NK-92 treated with Interleukin-12 subunit alpha and Interleukin-12 subunit beta, amount 100 ng/mL, for 24 hours (cell line): ENCODE measurements at places on chromosomes 12 and 14.

DNA sequence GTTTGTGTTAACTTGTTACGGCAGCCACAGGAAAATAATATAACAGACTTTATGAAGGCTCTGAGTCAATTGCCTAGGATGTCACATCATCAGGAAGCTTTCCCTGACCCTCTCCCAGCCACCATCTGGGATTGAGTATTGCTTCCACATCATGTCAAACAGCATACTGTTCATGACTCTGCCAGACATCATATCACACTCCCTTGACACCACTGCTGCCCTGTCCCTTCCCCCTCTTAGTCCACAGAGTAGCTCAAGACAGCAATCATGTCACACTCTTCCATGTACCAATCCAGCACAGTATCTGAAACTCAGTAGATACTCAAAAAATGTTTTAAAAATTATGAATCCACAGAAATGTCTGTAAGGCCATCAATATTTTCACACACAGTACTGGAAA lies 168.0 kb downstream of the PIK3C2G start:
- DNase-seq = no peak

- no peak for DNase-seq
These were observed 19.5 kb downstream of the TMED10 start for GRCh38 chr14:75156901-75157300.

- DNase-seq = no peak
These were observed 620 bp downstream of the TMTC1 start for GRCh38 chr12:29782871-29783772.

DNA sequence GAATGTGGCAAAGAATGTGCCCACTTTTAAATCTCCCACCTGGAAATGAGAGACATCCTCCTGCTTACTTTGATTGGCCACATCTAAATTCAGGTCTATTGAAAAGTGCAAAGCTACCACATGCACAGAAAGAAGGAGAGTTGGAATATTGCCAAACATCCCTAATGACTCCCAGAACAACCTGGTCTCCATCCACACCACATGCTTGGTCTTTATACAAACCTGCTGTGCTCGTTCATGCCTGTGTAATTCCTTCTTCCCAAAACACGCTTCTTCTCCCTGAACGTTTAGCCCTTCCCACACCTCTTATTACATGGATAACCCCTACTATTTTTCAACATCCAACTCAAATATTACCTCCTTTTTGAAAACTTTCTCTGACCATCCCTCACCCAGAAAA lies 66.2 kb upstream of the BCL2L14 start:
- no peak for DNase-seq

DNA sequence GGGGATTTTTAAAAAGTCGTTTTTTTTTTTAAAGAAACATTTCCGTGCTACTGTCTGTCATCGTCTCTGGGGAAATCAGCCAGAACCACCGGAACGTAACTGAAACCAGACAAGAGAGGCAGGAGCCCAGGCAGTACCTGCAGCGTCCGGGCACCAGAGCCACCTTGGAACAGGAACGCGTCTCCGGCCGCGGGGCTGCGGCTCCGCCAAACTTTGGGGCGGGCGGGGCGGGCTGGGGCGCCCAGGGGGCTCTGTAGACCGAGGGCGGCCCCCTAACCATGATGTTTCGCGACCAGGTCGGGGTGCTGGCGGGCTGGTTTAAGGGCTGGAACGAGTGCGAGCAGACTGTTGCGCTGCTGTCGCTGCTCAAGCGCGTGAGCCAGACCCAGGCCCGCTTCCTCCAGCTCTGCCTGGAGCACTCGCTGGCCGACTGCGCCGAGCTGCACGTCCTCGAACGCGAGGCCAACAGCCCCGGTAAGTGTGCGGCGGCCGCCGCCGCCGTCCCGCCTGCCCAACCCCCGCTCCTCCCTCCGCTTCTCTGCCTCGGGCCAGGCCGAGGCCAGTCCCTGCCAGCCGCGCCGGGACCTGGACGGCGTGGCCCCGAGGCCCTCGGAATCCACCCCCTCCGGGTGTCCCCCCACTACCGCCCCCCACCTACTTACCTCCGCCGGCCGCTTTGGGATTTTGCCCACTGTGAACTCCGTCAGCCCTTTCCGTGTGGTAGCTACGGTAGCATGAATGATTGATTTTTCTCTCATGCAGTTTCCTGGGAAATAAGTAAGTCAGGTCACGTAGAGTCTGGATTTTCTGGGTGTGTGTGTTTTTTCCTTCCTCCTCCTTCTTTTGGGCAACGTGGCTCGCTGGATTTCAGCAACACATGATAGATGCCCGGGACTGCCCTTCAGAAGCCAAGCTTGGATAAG lies 972 bp downstream of the SAMD4A start:
- DNase-seq = no peak

- no peak for DNase-seq
These were observed 15.7 kb upstream of the SLC6A12 start for GRCh38 chr12:229441-230191.

DNA sequence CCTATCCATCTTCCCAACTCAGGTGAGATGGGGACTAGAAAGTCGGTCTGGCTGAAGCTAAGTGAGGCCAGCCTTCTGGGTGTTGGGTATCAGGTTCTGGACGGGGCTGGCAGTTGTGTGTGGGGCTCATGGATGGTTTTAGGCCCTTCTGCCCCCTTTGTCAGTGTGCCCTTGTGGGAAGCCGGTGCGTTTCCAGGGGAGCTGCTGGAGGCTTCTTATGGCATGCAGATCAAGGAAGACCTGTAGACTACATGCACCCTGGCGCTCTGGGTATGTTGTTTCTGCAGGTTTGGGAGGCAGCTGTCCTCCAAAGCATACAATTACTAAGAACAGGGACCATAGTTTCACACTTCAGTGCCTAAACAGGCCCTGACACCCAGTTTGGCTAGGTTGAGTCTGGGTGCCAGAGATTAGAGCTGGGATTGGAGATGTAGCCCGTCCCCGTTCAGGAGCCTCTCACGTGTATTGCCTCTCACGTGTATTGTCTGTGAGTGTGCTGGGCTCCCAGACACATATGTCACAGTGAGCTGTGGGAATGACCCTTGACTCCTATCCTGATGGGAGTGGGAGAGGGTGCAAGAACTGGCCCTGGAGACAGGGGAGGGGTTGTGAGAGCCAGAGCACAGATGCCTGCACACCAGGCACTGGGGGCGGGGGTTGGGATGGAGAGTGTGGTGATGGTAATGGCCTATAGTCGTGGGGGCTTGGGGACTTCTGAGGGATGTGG lies 84.4 kb downstream of the SLC25A47 start:
- no peak for DNase-seq

- no peak for DNase-seq
These were observed 49.8 kb downstream of the CNTN1 start for GRCh38 chr12:40742041-40742440.

GRCh38 chr12:128942960-128943477 lies 89.7 kb downstream of the GLT1D1 start:
- DNase-seq = no peak

DNA sequence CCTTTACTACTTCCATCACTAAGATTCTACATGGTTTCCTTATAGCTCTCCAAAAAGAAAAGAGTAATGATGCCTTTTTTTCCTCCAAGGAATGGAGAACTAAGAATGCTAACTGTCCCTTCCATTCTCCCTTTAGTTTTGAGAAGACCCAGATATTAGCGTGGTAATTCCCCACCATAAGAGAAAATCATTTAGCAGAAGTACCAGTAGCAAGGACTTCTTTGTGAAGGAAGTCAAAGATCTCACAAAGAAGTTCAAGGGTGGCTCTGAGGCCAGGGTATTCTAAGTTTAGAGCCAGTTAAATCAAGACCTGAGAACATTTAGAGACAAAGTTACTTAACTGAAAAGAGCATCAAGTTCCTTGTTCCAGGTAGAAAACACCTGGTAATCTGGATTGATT lies 7.3 kb downstream of the USP15 start:
- DNase-seq = no peak

- DNase-seq = no peak
These were observed 127.5 kb upstream of the RMST start for GRCh38 chr12:97335115-97335514.

GRCh38 chr12:15855646-15856045 lies 26.5 kb upstream of the STRAP start:
- no peak for DNase-seq

DNA sequence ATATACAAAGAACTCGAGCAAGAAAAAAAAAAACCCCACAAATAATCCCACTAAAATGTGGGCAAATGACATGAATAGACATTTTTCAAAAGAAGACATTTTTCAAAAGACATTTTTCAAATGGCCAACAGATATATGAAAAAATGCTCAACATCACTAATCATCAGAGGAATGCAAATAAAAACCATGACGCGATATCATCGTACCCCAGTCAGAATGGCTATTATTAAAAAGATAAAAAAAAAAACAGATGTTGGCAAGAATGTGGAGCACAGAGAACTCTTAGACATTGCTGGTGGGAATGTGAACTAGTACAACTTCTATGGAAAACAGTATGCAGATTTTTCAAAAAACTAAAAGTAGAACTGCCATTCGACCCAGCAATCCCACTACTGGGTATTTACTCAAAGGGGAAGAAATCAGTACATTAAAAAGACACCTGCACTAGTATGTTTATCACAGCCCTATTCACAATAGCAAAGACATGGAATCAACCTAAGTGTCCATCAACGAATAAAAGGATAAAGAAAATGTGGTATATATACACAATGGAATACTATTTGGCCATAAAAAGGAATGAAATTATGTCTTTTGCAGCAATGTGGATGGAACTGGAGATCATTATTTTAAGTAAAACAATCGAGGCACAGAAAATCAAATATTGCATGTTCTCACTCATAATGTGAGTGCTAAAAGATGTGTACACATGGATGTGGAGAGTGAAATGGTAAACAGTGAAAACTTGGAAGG lies 16.3 kb downstream of the ZBTB39 start:
- no peak for DNase-seq

DNA sequence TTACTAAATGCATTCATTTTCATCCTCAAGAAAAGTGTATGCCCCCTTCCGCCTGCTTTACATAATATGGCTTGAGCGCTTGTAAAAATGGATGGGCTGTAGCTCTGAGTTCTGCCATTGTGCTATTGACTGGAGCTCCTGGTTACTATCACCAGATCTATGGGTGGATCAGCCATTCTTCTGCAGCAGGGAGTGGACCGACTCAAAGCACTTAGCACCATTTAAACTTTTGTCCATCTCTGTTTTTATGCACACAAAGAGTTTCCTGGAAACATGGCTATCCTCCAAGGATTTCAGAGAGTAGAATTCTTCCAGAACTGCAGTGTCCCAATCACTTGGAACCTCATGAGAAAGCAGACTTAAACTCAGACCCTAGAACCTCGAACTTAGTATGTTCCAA lies 4.5 kb upstream of the NUMB start:
- no peak for DNase-seq

DNA sequence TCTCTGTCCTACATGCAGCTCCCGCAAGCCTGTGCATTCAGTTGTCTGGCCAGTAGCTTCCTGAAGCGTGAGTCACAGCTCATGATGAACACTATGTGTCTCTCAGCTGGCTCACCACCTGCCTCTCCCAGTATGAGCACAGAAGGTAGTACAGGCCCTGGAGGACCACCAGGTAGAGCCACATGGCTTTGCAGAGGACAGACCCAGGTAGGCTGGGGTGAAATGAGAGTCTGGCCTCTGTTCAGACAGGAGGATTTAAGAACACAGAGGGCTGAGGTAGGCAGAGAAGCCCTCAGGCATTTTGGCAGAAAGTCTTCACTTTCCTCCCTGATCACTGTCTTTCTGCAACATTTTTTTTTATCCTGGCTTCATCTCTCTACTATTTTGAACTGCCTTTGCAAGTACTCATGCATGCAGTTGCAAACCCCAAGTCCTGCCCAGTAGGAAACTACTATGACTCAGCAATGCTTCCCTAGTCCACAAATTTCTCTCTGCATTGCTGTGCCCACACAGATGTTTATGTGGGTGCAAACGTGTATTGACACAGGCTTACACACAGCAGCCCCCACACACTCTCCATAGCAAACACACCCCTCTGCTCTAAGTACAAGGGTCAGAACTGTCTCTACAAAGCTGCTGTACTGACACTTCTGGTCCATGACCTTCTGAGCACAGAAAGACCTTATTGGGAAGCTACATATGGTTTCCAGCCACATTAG lies 7.2 kb upstream of the SDR9C7 start:
- no peak for DNase-seq

DNA sequence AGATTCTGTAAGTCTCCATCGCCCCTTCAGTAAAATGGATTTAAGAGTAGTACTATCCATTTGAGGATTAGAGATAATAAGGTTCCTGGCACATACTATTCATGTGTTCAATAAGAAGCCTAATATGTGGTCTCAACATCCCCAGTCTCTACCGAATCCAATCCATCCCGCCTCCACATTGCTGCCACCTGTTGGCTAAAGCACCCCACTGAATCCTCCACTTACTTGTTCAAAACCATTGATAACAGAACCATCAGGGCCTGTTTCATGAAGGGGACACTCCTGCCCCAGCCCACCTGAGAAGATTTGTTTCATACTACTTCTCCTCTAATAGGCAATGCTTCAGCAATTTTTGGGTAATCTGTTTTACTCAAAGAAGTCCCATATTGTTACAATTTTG lies 147.5 kb downstream of the SLC2A13 start:
- DNase-seq = no peak

- DNase-seq = no peak
These were observed 1316.3 kb downstream of the TMEM121 start for GRCh38 chr14:106842687-106843086.

DNA sequence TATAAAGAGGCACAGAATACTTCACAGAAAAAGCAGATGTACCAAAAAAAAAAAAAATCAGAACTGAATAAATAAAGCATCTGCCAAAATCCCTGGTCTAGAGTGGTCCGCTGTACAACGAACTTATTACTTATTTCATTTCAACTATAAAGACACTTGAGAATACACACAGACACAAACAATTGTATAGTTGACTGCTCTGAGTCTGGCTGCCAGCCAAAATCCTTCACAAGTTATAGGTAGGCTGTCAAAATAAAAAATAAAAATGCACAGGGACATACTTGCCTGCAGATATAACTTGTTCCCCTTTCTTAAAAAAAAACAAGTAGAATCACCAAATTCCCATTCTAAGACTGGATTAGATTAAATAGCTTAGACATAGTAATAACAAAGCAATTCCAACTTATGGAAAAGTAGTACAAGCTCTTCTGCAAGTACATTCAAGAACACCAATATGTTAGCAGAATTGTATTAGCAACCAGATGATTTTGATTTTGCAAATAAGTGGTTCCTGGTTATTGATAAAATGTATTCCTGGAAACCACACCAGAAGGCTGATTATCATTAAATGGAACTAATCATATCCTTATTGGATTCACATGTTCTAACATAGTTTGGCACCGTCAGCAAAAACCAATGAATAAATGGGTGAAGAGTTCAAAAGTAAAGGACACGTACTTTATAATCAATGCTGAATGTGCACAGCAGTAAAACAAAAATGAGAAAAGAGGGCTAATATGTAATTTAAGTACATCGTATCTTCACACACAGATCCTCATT lies 248.5 kb downstream of the NELL2 start:
- DNase-seq = no peak

- DNase-seq = no peak
These were observed 4.2 kb downstream of the GSTZ1 start for GRCh38 chr14:77324816-77325745.

GRCh38 chr14:91059576-91060350 lies 678 bp downstream of the RPS6KA5 start:
- peak; percentile 66 for DNase-seq
